Amniotic stem cell (primary cell): ENCODE measurements at places on chromosomes 7 and 10.

DNA sequence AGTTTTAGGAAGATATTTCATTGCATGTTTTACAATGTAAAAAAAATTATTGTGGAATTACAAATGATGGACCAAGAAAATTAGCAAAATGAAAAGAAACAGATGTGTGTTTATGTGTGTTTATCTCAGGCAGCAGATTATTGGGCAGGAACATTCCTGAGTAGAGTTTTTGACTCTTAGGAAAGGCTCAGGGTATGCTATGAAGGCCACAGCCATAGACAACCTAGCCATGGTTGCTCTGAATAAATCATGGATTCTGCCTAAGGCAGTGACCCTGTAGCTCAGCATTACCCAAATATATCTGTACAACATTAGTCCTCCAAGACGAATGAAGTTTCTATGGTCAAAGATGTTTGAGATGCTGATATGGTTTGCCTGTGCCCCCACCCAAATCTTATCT is 298.3 kb downstream of the PTEN start:
- no peak for DNase-seq

DNA sequence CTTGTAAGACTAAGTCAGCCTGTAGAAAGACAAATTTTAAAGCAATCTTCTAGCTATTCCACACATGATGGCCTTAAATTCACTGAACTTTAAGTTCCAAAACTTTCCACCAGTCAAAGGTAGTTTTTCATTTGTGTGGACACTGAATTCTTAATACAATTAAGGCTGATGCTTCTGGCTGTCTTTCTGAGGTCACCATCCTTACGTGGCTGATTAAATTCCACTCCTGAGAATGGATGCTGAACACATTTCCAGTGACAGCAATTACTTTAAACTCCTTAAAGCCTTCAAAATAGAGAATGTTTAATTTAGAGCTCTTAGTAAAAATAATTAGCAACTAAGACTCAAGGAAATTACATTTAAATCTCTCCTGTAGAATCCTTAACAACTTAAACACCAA is 142.6 kb upstream of the COL1A2 start:
- DNase-seq = no peak

- DNase-seq = no peak
Measured at GRCh38 chr10:11586170-11586569, 25.3 kb downstream of the USP6NL start.

GRCh38 chr7:151544183-151544582 is 24.5 kb upstream of the RHEB start:
- no peak for DNase-seq

GRCh38 chr7:138852469-138852868 is 54.5 kb upstream of the ATP6V0A4 start:
- no peak for DNase-seq

DNA sequence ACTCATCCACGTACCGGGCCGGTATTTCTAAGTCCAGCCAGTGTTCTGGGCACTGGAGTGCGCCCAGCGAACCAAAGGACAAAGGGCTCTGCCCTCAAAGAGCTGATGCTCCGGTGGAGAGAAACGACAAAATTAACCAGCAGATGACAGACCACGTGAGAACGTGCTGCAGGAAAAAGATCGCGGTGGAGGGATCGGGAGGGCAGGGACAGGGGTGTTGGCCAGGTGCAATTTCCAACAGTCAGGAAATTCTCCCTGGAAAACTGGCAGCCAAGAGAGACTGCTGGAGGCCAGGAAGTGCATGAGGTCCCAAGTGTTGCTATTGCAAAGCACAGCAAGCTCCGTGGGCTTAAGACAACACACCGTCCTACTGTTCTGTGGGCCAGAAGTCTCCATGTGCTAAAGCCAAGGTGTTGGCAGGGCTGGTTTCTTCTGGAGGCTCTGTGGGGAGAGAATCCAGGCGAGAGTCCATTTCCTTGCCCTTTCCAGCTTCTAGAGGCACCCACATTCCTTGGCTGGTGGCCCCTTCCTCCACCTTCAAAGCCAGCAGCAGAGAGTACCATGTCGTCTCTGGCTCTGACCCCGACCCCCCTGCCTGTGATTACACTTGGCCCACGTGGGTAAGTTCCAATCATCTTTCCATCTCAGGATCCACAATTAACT is 21.3 kb upstream of the AMZ1 start:
- DNase-seq = no peak

DNA sequence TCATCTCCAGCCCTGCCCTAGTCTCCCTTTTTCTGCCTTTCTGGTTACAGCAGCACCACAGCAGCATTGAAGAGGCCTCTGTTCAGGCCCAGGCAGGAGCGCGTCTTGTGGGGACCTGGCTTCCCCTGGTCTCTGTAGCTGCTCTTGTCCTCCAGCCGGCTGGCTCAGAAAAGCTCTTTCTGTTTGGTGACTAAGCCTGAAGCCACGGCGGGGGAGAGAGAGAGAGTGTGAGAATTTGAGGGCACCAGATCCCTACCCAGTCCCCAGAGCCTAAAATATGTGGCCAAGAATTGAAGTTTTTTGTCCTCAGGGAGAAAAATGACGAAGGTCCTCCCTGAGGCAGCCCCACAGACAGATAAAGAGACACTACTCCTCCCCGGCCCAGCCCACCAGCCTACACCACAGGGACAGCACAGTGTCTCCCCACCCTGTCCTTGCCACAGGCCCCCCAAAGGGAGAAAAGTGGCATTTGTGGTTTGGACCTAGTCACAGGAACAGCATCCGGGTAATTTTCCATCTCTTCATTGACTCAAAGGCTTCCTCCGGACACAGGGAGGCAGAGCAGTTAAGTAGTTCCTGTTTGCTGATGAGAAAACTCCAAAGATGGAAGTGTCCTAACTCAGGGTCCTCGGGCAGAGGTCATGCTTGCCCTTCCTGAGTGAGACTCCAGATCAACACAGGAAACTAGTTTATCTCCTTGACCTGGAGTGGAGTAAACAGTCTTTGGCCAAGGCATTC is 13.3 kb upstream of the FAM180A start:
- DNase-seq = peak; percentile 37

DNA sequence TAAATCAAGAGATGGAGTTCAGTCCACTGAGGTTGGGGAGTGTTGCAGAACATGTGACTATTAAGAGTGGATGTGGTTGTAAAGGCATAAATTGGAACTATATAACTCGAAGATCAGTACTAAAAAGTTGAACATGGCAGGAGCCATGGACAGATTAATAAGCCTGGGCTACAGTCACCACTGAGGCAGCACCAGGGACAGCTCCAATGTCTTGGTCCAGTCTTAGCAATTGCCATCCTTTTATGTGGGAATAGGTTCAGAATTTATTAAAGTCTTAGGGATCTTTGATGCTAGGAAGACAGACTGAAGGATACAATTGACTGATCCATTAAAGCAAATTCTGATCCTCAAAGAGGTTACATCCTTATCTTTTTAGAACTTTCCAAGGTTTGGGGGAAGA is 156.6 kb downstream of the ADRA2A start:
- no peak for DNase-seq

- no peak for DNase-seq
Measured at GRCh38 chr7:108503112-108504026, 22.6 kb downstream of the PNPLA8 start.

- DNase-seq = no peak
Measured at GRCh38 chr7:135799881-135800280, 51.3 kb upstream of the FAM180A start.

- no peak for DNase-seq
Measured at GRCh38 chr10:3162533-3162932, 10.0 kb downstream of the PITRM1 start.

- no peak for DNase-seq
Measured at GRCh38 chr7:87735360-87735759, 107.2 kb downstream of the RUNDC3B start.

GRCh38 chr10:3919709-3920308 is 134.8 kb upstream of the KLF6 start:
- no peak for DNase-seq
